HCT116 (cell line): ENCODE measurements at places on chromosomes 2 and 18. TPM values are rescaled to one million over a fixed set of nuclear protein-coding genes. Genes with fewer than 3 reads are reported as not detected.
A peak's percentile ranks its signal among the peaks of the same experiment; 100 is the strongest.

DNA sequence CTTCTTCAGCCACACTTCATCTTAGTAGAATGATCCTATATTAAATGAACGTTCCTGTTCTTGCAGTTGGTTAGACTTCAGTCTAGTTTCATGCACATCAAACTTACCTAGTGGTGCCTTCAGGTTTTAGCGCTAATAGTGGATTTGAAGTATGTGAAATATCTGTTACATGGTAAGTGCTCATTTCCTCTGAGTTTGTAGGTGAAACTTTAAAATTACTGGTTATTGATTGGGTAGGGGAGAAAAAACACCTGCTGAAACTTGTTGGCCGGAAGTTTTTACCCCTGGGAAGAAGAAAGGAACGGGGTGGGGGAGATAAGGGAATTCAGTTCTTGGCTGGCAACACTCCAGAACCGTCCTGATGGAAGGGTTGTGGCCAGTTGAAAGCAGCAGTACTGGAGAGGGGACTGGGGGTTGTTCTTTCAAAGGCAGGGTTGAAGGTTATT lies 112.8 kb downstream of the SPTBN1 start:
- no peak overlapping the region for H3K4me3 ChIP-seq
- DNase-seq = no peak
- H3K36me3 ChIP-seq = no peaks in the 10 kb centered on the region
- no peak overlapping the region for H3K27ac ChIP-seq
- no peaks in the 10 kb centered on the region for H3K27me3 ChIP-seq

DNA sequence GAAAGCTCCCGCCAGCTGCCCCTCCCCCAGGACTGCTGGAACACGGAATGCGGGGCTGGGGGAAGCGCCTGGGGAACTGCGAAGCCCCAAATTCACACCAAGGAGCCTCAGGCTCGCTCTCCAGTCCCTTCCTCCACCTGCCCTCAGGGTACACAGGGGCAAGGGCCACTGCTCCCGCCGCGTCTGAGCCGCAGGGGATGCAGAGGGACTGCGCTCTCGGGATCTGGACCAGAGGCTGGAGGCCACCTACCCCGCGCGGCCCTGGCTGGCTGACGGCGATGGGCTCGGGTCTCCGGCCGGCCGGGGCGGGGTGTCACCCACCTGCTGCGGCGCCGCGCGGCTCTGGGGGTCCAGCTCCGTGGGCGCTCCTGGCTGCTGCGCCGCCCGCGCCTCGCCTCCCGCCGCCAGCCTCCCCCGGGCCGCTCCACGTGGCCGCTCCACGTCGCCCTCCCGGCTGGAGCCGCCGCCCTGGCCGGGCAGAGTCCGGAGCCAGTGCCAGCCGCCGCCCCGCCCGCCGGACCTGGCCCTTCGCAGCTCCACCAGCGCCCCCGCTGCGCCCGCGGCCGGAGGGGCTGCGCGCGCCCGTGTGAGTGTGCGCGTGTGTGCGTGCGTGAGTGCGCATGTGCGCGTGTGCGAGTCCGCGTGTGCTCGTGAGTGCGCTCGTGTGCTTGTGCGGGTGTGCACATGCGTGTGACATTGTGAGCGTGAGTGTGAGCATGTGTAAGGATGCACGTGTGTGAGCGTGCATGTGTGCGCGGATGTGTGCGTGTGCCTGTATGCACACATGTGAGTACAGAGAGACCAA lies at the start of gene CGREF1:
TSS of gene CGREF1 (minus strand) at position 604 of the 805 bp plus-strand sequence. CDS start 14,762 bp downstream, outside the sequence.
- peak within 1 kb of the TSS; percentile 41; the same call in 1 of the 2 replicates for H3K27ac ChIP-seq
- H3K4me3 ChIP-seq = peak within 1 kb of the TSS; percentile 53
- DNase-seq = no peak
- H3K36me3 ChIP-seq = no peaks in the 10 kb centered on the region
- no peaks in the 10 kb centered on the region for H3K27me3 ChIP-seq

Gene RFTN2
- total RNA-seq = not detected

Gene C2orf78
- 1.5 TPM for total RNA-seq

Gene EVA1A
- 2.8 TPM for total RNA-seq
